ENCODE measurements at places on chromosomes 6 and 20. TPM values are rescaled to one million over a fixed set of nuclear protein-coding genes. Genes with fewer than 3 reads are reported as not detected.

WFDC12 gene
- polyA plus RNA-seq = not detected

SNHG17 gene
- 41.4 TPM for polyA plus RNA-seq

NKX2-2 gene
- polyA plus RNA-seq = not detected

EYA4 gene
- 0.39 TPM for polyA plus RNA-seq

GPR6 gene
- not detected for polyA plus RNA-seq

ERGIC3 gene
- polyA plus RNA-seq = 917 TPM

CD24 gene
- polyA plus RNA-seq = 0.05 TPM

SPATA25 gene
- polyA plus RNA-seq = 0.59 TPM

NHLRC1 gene
- polyA plus RNA-seq = 1.1 TPM

ADGRB3 gene
- not detected for polyA plus RNA-seq

TSPO2 gene
- polyA plus RNA-seq = not detected

ELOVL4 gene
- 0.40 TPM for polyA plus RNA-seq

LGSN gene
- not detected for polyA plus RNA-seq

TMC2 gene
- not detected for polyA plus RNA-seq

GNL1 gene
- polyA plus RNA-seq = 47.4 TPM

GABBR1 gene
- polyA plus RNA-seq = 14.5 TPM

OOEP gene
- polyA plus RNA-seq = not detected

C6orf52 gene
- polyA plus RNA-seq = 0.28 TPM

GFRA4 gene
- polyA plus RNA-seq = not detected

SLC22A7 gene
- not detected for polyA plus RNA-seq

SLC32A1 gene
- not detected for polyA plus RNA-seq

DNA sequence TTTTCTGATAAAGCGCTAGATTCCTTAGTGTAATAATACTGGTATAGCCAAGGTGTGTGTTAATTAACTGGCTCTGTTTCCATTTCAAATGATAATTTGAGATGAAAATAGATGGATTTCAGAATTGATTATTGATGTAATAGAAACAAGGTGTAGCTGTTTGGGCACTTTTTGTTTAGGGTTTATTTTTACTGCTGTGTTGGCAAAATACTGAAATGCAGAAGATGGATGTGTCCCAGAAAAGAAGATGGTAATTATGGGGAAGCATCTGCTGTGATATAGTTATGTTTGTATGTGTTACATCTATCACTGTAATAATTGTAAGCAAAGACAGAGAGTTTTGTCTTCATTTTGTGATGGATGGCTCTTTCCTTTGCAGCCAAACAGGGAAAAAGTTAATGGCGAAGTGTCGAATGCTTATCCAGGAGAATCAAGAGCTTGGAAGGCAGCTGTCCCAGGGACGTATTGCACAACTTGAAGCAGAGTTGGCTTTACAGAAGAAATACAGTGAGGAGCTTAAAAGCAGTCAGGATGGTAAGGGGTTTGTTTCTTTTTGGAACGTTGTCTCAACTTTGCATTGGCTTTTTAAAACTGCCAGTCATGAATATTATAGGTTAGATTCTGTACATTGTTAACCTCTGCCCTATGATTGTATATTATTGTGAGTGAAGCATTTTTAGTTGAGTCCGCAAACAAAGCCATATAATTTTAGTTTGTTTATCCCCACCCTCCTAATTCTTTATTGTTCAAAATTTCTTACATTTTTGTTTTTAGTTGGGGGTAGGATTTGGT, 8.6 kb upstream of the ACAT2 start:
- no peak for DNase-seq

DNA sequence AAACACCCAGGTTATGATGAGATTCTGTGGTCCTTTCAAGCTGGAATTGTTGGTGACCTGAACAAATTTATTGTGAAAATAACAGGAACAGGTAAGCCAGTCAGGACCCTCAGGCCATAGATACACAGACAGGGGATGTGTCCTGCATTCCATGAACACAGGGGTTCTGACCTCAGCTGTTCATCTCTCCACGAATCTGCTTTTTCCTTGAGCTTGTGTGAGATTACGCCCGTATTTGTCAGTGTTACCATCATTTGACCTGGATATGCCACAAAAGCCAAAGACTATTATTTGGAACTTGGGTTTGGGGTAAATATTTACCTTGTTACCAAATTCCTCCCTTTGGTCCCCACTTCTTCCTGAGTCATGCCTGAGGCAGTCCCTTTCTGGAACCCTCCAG, 288.9 kb downstream of the PREX1 start:
- DNase-seq = no peak

DNA sequence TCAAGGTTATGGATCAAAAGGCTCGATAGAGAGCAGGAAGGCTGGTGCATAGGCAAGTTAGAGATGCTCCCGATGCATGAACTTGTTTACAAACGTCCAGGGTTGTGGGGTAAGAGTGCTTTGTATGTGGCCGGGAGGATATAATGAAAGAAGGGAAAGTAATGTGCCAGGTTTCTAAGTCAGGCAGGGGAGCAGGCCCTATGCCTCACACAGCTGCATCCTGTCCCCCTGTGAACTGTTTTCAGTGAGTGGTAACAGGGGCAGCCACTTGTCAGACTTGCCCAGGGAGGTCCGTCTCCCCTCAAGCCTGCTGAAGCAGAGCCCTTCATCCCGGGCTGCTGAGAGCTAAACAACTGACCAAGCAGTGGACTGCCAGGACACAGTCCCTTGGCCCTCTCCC, 19.4 kb downstream of the KCNK5 start:
- DNase-seq = no peak

GRCh38 chr6:87897013-87897412, 150.6 kb upstream of the SPACA1 start:
- no peak for DNase-seq

- DNase-seq = no peak
Measured at GRCh38 chr20:61499859-61500554, 247.9 kb downstream of the CDH4 start.

- no peak for DNase-seq
Measured at GRCh38 chr20:41316051-41316450, 1.5 kb downstream of the ZHX3 start.

DNA sequence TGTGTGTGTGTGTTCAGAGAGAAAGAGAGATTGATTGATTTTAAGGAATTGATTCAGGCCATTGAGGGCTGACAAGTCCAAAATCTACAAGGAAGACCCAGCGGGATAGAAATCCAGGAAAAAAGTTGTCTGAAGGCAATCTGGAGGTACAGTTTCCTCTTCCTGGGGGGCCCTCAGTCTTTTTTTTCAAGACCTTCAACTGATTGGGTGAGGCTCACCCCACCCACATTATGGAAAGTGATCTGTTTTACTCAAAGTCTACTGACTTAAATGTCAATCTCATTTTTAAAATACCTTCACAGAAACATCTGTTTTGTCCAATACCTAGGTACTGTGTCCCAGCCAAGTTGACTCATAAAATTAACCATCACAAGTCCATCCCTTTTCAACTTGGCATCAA, 243.0 kb upstream of the PLN start:
- no peak for DNase-seq

DNA sequence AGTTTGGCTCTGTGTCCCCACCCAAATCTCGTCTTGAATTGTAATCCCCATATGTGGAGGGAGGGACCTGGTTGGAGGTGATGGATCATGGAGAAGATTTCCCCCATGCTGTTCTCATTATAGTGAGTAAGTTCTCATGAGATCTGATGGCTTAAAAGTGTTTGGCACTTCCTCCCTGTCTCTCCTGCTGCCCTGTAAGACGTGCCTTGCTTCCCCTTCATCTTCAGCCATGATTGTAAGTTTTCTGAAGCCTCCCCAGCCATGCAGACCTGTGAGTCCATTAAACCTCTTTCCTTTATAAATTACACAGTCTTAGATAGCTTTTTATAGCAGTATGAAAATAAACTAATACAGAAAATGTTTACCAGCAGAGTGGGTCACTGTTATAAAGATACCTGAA, 577.6 kb downstream of the UTRN start:
- no peak for DNase-seq

GRCh38 chr6:79241228-79241627, 6.7 kb upstream of the HMGN3 start:
- DNase-seq = no peak

- no peak for DNase-seq
Measured at GRCh38 chr6:105882828-105883227, 203.3 kb upstream of the PRDM1 start.

DNA sequence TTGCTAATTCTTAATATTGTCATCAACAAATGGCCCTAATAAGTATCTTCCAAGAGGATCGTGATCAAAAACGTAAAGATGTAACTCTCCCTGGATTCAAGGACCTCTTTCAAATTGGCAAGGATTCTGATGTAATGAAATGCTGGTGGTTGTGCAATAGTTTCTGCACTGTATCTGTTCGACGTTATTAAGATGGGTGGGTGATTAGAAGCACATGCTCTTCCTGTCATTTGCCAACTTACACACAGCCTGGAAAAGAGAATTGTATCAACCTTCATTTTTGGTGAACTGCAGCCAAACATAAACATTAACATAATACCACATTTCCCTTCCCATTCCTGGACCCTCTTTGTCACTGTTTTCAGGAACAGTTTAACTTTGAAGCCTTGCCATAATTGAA, 9.8 kb downstream of the FOXQ1 start:
- peak; percentile 56 for DNase-seq

GRCh38 chr20:58709703-58710039, 17.1 kb downstream of the NPEPL1 start:
- no peak for DNase-seq

- DNase-seq = no peak
Measured at GRCh38 chr6:101706576-101706975, 313.1 kb downstream of the GRIK2 start.

- no peak for DNase-seq
Measured at GRCh38 chr6:9140172-9140571, 704.8 kb upstream of the SLC35B3 start.

- DNase-seq = no peak
Measured at GRCh38 chr6:34235307-34236130, 1.2 kb upstream of the HMGA1 start.

DNA sequence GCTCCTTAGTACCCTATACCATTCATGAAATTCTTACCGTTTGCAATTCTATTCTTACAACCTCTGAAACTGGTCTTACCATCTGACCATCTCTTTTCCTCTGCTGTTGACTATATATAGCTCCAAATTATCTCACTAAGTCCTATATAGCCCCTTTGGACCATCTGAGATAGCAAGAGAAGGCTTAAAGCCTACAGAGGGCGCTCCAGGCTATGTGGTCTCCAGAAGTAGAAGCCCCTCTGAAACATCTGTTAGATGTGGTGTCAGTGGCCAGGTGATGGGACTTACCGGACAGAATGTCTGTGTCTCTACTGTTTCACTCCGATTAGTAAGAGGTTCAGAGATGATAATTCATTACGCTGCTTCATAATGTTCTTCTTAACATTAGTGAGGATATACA, 140.7 kb upstream of the BMP2 start:
- no peak for DNase-seq

- DNase-seq = peak; percentile 77
Measured at GRCh38 chr6:111605100-111605751, 452 bp downstream of the TRAF3IP2 start.

- DNase-seq = no peak
Measured at GRCh38 chr20:8213831-8214587, 81.9 kb downstream of the PLCB1 start.

DNA sequence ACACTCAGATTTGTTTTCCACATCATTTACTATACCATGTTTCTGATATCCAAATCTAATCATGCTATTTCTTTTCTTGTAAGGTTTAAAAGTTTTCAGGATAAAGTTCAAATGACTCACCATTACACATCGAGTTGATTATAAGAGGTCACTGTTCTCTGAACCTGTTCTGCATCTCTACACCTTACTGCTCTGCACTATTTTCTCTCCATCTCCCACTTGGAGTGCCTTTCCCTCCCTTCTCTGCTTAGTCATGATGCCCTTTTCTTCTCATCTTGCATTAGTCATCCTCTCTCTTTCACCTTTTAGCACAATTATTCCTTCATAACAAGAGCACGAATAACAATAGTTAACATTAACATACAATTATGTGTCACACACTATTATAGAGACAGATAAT, 37.5 kb upstream of the FUT9 start:
- no peak for DNase-seq

DNA sequence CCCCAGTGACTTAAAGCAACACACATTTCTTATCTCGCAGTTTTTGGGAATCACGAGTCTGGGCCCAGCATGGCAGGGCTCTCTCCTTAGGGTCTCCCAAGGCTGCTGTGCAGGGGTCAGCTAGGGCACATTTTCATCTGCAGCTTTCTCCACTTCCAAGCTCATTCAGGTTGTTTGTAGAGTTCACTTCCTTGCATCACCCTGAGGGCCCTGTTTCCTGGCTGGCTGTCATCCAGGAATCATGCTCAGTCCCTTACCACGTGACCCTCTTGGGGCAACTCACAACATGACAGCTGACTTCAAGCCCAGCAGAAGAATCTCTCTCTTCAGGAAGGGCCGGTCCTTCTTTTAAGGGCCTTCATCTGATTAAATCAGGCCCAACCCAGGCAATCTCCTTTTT, 21.3 kb downstream of the SNAP25 start:
- no peak for DNase-seq

GRCh38 chr6:143842461-143842901, 657 bp upstream of the LTV1 start:
- peak; percentile 4 for DNase-seq

GRCh38 chr20:15977026-15977425, 596.2 kb downstream of the KIF16B start:
- no peak for DNase-seq

DNA sequence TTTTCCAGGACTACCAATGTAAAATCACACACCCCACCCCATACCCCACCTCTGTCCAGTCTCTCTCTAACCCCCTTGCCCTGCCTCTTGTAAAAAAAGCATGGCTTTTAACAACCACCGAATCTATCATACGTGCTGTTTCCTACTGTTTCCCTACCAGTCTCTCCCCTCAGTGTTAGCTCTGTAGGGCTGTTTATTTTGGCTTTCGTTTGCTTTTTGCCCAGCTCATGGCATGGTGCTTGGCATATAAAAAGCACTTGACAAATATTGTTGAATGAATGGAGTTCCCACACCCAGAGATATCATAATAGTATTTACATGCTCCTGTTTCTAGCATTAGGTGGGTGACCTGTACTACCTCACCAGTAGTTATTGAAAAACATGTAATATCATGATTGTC, 148.2 kb downstream of the OPRM1 start:
- DNase-seq = no peak

DNA sequence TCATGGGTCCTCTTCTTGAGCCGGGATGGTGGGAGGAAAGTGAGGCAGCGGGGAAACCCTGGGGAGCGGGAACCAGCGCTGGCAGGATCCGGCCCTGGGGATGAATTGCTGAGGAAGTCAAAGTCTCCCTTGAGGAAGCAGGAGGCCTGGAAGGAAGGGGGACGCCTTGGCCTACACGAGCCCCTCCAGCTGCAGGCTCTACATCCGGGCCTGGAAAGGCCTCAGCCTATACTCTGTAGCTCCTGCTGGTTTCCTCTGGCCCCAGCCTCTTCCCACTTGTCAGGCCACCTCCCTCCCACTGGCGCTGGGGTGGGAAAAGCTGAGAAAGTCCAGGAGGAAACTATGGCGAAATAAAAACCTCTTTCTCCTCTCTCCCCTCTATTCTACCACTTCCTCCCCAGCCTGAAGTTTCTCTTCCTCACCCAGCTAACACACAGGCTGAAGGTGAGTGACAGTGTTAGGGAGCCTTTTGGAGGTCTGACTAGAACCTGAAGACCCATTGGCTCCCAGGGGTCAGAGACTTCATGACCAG, 14.9 kb downstream of the TREML2 start:
- no peak for DNase-seq

- no peak for DNase-seq
Measured at GRCh38 chr6:79797163-79797764, 150.1 kb downstream of the ELOVL4 start.

- DNase-seq = no peak
Measured at GRCh38 chr6:146295695-146296094, 247.9 kb upstream of the RAB32 start.

GRCh38 chr20:49186535-49187329, 1.4 kb downstream of the STAU1 start:
- DNase-seq = no peak

- DNase-seq = no peak
Measured at GRCh38 chr6:32177183-32177787, 920 bp upstream of the RNF5 start.

Data from BJ (cell line).